DMS 273 treated with DMSO at 0.1 percent for 48 hours (cell line): ENCODE measurements at places on chromosomes 5 and 9.

DNA sequence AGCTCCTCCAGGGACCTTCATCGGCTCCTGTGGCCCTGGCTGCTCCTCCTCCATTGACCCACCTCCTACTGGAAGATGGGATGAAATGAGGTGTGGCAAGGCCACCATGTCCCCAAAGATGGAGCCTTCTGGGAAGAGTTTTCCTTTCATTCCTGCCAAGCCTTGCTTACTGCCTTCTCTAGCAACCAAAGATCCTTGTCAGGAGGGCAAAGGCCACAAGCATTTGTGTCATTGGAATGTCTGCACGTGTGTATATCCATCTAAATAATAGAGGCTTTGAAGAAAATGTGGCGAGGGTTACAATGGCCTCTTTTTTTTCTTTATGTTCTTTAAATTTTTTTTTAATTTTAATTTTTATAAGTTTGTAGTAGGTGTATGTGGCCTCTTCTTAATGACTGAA is 313.6 kb downstream of the ARHGEF28 start:
- DNase-seq, result no peak

DNA sequence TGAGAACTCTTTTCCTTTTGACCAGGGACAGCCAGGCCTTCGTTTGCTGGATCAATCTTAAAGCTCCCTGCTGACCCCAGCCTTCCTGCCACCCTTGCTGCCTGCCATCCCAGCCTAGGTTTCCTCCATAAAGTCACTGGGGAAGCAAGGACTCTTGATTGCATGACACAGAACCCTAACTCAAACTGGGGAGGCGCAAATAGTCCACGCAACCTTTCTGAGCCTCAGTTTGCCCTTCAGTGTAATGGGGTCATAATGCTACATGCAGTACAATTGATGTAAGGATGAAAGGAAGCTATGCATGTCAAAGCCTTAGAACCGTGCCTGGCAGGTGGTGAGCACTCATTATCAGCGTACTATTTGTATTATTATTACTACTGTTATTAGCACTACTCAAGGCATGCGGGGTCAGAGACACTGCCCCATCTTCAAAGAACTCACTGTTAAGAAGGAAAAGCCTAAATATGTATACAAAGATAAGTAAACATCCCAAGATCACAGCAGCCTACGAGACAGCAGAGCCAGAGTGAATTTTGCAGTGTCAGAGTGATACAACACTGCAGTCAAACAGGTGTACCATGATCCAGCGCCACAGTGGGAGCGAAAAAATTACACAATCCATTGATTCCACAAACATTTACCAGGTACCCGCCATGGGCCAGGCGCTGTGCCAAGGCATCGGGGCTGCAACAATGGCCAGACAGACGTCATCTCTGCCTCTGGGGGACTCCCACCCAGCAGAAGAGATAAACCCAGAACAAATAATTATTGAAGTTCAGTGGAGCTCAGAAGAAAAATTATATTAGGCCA is 16.9 kb upstream of the CPLX2 start:
- DNase-seq, result no peak

DNA sequence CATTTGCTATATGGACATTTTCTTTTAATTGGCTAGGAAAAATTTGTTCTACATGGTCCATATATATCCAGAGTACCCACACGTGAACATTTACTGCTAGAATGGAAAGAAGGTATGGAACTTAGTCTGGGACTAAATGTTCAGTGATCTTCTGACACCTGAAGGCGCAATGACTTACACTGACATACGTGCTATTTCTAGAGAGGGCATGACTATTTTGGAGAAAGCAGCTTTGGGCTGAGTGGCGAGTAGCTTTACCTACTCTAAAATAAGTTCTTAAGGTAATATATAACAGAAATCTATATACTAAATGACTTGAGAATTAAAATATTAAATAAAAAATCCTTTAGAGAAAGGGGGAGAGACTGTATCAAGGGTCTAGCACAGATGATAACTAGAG is 10.4 kb downstream of the NNT start:
- DNase-seq, result no peak

DNA sequence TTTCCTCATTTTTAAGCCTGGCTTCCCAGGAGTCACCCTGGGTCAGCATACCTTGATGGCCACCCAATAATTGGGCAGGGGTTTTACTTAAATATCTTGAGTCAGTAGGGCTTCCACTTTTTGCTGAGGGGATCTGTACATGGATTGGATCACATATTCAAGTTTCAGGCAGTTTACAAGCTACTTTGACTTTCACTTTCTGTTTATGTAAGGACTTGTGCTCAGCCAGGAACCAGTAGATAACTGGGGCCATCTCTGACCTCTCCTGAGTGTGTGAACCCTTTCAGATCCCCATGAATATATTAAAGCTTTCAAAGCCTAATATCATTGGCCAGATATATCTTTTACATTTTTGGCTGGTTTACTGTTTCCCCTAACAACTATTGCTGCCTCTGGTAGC is 45.1 kb downstream of the SLCO6A1 start:
- DNase-seq, result no peak

DNA sequence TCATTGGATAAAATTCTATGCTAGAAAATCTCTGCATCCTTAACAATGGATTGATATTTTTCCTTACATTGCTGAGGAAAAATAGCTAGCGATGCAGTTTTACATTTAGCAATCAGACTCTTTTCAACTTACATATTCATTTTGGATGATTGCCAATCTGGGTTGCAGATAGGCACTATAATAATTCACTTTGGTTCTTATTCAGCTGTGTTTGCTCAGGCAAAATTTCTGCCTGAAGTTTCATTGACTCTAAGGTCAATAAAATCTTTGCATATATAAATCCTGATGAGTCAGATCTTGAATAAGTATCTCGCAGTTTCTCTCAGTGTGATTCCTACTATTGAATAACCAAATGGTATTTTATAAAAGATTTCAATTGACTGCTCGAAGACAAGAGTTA is 1105.8 kb downstream of the CDH18 start:
- no peak for DNase-seq

DNA sequence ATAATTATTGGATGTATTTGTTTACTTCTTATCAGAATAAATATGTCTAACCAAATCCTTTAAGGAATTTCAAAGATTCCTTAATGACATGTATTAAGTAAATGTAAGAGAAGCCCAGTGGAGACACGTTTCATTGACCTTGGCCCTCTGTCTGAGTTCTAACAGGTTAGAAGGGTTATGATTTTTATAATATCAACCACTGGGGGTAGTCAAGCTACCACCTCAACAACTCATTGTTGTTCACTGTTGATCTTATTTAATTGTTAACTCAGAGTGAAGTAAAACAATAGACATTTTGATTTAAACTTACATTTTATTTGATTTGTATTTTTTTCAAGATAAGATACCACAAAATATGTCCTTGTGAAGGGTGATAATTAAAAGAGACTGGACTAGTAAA is 499.2 kb upstream of the COX7C start:
- DNase-seq, result no peak
